Hematopoietic multipotent progenitor cell (in vitro differentiated cells): ENCODE measurements at places on chromosomes 2 and 18.

- no peak for DNase-seq
Observed at GRCh38 chr18:58412844-58413666, 215.8 kb downstream of the ALPK2 start.

DNA sequence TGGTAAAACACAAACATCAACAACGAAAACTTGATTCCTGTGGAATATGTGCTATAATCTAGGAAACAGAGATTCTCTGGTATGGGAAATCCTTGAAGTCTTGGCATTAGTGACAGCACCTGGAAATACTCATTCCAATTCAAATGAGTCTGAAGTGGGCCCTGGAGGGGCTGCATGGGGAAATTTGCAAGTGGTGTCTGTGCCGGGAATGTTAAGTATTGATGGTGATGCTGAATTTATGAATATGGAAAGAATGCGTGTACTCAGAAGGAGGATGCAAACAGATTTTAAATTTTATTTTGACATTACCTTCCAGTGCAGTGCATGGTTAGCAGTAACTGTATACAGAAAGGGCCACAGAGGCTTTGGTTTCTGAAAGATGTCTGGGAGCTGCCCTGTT, 37.2 kb downstream of the PTPRM start:
- no peak for DNase-seq

DNA sequence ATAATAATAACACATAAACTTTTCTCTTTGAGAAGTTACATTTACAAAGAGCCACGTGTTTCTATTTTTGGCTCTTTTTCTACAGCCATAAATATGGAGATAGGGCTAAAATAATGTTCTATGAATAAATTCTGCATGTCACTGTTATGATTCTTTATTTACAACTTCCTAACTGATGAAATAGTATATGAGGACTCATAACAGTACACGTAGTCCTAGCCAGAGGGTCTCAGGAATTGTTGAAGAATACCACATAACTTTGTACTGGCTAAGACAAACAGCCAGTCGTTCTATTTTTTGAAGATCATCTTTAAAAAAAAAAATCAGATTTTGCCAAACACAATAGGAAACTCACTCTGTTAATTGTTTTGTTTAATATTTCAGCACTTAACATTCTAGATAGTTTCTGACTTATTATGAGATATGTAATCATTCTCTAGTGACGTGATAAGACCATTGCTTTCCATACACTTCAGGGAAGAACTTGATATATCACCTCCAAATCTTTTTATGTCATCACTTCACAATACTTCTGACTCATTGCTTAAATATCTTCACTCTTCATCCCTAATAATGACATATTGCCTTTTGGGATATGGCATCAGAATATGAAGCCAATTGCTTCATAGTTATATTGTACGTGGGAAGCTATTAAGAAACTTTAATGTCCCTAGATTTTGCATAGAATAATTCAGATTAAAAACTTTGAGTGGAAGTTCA, 256.1 kb downstream of the XIRP2 start:
- no peak for DNase-seq

DNA sequence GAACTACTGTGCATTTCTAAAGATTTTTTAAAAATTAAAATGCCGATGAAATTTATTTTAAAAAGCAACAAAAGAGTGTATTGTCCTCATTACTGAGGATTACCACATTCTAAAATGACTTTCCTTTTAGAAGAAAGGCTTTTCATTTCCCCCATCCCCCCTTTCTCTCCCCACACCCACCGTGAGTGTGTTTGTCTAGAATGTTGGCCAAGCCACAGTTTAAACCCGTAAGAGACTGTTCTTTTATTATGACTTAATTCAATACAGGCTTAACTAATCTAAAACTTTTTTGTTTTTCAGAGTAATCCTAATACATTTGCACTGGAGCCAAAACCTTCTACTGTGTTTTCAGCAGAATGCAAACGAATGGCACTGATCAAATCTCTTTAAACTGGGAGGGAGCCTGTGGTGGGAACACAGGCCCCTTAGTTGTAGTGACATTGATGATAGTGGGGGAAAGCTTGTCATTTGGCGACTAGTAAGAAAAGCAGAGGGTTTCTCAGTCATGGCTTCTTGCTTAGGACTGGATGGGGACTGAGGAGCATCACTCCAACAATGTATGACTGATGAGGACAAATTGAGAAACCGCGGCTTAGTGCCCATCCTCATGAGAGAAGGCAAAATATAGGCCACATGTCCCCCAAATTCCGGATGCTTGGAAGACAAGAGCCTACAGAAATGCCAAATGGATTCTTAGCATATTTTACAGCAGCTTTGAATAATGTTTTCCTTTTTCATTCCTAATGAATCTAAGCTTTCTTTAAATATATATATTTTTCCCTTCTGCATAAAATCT, 154.0 kb upstream of the SMIM21 start:
- no peak for DNase-seq
